Epithelial cell of umbilical artery (primary cell): ENCODE measurements at places on chromosomes 16 and 17. TPM values are rescaled to one million over a fixed set of nuclear protein-coding genes. Genes with fewer than 3 reads are reported as not detected.

Gene ADAD2
- total RNA-seq = not detected in 2 replicates

Gene KRTAP4-4
- not detected in 2 replicates for total RNA-seq

Gene FOXN1
- total RNA-seq = not detected in 2 replicates

Gene GID4
- total RNA-seq = 3.9 and 5.8 TPM in 2 replicates

Gene KRTAP17-1
- total RNA-seq = not detected in 2 replicates
